Hematopoietic multipotent progenitor cell treated with erythropoietin and hydrocortisone succinate and interleukin-3 and kit ligand, for 8 days (in vitro differentiated cells): ENCODE measurements at places on chromosomes 5 and 9.

GRCh38 chr9:113941056-113941455 is 64.9 kb downstream of the ZNF618 start:
- no peak for DNase-seq

DNA sequence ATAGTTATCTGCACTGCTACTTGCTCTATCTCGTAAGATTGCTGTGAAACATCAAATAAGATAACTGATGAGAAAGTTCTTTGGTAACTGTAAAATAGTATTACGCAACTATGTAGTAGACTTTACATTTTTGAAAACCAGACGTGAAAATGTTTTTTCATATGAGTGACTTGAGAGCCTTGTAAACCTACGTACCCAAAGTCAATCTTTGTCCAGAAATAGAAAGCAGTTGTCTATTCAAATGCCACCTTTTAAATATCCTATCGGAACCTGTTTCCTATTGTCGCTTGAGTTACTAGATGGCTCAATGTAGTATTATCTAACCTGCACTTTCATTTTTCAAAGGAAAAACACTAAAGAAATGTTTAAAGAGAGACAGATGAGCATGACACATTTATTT is 1.6 kb downstream of the FNIP1 start:
- peak; percentile 51 for DNase-seq

DNA sequence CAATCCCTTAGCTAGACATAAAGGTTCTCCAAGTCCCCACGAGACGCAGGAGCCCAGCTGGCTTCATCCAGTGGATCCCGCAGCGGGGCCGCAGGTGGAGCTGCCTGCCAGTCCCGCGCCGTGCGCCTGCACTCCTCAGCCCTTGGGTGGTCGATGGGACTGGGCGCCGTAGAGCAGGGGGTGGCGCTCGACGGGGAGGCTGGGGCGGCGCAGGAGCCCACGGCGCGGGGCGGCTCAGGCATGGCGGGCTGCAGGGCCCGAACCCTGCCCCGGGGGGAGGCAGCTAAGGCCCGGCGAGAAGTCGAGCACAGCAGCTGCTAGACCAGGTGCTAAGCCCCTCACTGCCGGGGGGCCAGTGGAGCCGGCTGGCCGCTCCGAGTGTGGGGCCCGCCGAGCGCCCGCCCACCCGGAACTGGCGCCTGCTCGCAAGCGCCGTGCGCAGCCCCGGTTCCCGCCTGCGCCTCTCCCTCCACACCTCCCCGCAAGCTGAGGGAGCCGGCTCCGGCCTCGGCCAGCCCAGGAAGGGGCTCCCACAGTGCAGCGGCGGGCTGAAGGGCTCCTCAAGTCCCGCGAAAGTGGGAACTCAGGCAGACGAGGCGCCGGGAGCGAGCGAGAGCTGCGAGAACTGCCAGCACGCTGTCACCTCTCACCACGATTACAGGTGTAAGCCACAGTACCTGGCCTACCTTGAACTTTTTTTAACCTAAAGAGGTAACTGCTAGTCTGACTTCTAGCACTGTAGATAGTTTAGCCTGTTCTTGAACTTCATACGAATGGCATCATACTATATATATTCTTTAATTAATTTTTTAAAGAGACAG is 35.5 kb downstream of the PTGS1 start:
- DNase-seq: no peak

- DNase-seq: no peak
Observed at GRCh38 chr5:92801911-92802310, 779.1 kb downstream of the NR2F1-AS1 start.

GRCh38 chr5:150505041-150505511 is 2.9 kb upstream of the NDST1 start:
- no peak for DNase-seq

DNA sequence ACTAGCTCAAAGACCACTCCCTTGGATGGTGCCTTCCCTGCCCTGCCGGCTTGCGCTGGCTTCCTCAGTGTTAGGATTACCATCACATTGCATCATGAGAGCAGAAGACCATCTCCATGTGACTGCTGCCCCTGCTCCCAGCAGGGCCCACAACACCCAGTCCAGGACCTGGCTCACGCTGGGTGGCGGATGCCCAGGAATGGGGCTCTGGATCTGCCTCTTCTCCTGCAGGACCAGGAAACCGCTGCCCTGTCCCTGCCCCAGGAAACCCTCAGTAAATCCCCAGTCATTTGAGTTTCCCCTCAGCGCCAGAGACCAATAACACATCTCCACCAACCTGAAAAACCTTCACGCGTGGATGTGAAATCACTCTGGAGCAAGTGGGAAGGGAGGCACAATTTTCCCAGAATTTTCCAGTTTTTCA is 3.3 kb upstream of the RNF44 start:
- no peak for DNase-seq

DNA sequence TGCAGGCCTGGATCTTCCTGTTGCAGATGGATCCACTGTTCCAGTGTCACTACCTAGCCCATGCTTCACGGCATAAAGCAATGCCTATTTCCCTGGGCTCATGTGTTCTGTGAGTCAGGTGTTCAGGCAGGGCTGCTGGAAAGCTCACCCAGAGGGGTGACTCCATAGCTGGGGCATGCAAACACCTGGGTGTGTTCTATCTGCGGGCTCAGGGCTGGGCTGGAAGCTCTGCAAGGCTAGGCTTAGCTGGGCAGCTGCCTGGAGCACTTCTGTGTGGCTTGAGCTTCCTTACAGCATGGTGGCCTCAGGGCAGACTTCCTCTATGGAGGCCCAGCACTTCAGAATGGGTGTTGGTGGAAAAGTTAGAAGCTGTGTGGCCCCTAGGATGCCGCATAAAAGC is 139.9 kb downstream of the GADD45G start:
- DNase-seq: no peak

DNA sequence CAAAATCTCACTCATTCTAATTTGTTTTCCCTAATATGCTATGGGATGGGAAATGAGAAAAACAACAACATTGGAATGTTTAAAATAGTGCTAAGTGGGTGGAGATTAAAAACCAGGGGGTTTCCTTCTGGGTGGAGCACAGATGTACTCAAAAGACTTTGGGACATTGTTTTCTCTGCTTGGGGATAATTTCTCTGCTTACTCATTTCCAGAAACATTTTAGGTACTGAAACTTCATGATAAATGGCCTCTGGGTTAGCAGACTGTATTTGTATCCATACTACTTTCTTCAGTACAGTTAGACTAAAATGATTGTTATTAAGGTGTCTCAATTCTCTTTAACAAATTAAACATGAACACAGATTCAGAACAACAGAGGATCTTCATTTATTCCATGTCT is 17.4 kb downstream of the ELOVL7 start:
- DNase-seq: no peak

- peak; percentile 34 for DNase-seq
Observed at GRCh38 chr9:92668746-92669526, 995 bp downstream of the IPPK start.

DNA sequence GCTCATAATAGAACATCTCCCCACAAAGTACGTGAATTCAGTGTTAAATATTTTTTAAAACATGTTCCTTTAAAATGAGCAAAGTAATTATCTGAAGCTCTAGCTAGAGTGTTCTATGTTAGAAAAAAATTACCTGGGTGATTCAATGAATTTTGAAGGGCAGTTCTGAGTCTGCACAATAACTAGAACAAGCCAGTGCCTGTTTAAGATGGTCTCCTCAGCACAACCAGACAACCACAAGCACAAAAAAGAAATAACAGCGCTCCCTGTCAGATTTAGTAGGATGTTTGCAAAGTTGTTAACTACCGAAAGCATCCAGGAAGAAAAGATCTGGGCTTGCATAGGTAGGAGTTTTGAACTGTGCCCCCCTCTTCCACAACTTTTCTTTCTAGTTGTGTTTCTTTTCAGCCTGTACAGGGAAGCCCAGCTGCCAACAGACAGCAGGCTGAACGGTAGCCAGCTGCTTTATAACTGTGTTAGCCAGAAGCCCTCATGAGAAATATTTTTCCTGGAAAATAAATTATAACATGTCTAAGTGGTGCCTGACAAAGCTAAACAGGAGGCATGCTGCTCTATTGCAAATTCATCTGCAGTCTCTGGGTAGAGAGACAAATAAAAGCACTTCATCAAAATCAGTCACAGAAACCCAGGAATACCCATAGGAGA is 1026.9 kb downstream of the MAT2B start:
- no peak for DNase-seq

- no peak for DNase-seq
Observed at GRCh38 chr9:99004717-99005460, 61.2 kb downstream of the COL15A1 start.

DNA sequence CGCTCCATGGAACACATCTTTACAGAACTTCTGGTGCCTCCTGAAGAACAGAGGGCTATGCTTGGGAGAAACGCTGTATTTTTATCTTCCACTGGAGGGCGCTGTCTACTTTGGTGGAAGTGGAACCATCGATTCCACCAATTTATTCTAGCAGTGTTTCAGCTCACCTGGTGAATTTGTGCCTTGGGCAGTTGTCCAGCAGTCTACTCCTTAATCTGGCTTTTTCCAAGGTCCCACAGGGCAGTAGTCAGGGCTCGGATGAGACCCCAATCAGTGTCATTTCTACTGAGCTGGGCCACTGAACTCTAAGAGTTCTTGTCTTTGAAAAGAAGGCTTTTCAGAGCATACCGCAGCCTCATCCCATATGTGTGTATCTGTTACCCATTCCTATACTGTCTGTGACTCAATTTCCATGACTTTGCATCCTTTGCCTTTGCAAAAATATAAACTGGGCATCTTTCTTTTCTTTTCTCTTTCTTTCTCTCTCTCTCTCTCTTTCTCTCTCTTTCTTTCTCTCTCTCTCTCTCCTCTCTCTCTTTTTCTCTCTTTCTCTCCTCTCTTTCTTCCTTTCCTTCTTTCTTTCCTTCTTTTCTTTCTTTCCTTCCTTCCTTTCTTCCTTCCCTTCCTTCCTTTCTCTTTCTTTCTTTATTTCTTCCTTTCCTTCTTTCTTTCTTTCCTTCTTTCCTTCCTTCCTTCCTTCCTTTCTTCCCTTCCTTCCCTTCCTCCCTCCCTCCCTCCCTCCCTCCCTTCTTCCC is 138.4 kb upstream of the ZNF618 start:
- peak; percentile 53 for DNase-seq

GRCh38 chr5:68305223-68305870 is 89.8 kb downstream of the PIK3R1 start:
- DNase-seq: no peak

DNA sequence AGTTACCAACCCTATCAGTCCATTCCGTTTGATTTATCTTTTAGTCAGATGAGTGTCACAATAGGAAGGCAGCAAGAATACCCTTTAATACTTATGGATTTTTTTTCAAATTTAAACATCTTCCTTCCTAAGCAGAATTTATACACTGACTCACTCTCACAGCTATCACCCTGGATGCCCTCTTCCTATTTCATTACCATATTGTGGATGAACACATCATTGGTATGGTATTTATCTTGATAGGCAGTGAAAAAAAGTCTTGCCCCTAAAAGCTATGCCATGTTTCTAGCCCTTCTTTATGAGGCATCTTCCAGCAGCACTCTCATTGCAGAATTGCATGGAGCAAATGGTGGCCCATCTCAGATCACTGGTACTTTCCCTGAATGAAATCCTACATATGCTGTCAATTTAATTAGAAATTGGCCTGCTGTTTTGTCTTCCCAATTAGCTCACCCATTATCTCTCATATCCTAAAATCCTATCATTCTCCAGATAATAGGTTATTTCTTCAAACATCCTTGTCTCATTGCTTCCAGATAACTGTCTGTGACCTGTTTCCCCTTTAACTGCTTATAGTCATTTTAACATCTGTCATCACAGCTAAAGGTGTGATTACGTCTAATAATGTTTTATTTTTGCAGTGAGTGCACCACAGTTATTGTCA is 433.5 kb upstream of the POU5F2 start:
- no peak for DNase-seq

DNA sequence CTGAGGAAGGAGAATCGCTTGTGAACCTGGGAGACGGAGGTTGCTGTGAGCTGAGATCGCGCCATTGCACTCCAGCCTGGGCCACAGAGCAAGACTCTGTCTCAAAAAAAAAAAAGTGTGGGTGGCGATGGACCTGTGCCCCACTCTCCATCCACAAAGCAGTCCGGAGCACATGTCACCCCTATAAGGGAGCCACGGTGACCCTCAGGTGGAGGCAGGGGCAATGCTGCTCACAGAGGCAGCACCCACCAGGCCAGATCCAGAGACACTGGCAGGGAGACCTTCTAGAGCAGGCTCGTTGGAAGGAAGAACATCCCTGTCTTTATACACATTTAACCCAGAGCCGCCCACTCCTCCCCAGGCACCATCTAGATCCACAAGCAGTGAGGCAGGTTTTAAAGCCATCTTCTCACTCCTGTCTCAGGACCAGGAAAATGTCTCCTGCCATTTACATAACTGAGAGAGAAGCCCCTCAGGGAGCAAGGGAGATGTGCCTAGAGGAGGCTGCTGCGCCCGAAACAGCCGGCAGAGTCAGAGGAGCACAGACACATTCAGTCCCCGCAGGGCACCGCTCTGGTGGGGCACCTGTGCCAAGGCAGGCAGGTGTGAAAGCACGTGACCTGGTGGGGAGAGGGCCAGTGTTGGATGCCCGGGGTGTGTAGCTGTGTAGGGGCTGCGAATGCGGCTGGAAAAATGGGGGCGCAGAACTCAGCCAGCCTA is 31.6 kb upstream of the ADAMTS2 start:
- DNase-seq: no peak

DNA sequence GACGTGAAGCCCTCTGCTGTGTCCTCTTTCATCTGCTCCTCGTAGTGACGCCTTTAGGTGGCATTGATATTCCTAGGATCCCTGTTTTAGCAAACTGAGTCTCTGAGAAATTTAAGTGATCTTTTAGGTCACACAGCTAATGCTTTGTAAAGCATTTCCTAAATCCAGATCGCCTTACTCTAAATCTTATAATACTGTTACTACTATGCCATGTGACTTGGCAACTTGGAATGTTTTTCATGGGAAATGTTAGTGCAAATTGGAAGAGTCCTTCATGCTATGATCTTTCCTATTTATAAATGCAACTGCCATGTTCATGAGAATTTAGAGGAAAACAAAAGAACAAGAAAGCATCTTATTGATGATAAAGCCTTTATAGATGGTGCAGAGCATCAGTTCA is 212.2 kb downstream of the TRIO start:
- no peak for DNase-seq

DNA sequence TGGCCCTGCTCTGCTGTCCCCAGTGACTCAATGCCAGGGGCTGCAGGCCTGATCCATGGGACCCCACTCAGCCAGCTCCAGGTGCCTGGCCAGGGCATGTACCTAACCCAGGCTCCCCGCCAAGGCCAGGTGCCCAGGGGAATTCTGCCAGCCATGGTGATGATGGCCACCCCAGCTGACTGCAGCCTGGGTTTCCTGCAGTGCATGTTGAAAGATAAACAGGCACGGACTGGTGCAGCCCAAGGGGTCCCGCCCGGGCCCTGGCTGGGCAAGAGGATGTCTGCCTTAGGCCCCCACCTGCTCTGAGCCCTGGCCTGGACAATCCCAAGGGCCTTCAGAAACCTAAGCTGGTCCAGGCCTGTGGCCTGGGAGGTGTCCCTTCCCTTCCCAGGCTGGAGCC is 1.2 kb downstream of the ABCA2 start:
- no peak for DNase-seq

GRCh38 chr5:154562244-154562880 is 84.3 kb upstream of the HAND1 start:
- no peak for DNase-seq

- no peak for DNase-seq
Observed at GRCh38 chr5:65893749-65894430, 32.5 kb upstream of the ERBIN start.

- no peak for DNase-seq
Observed at GRCh38 chr9:113568571-113569321, 105.2 kb downstream of the RGS3 start.

- DNase-seq: no peak
Observed at GRCh38 chr5:154999865-155000264, 13.7 kb upstream of the KIF4B start.
